ENCODE measurements at places on chromosomes 3 and 15. TPM values are rescaled to one million over a fixed set of nuclear protein-coding genes. Genes with fewer than 3 reads are reported as not detected.

The SOX14 gene
- total RNA-seq, result not detected

The FMN1 gene
- 3.9 TPM for total RNA-seq

The ITIH1 gene
- total RNA-seq, result 0.94 TPM

The TMOD2 gene
- total RNA-seq, result 241 TPM

The CAPN3 gene
- 1.1 TPM for total RNA-seq

The ENTPD3 gene
- total RNA-seq, result 1.6 TPM
